ENCODE measurements at places on chromosomes 6 and 20. TPM values are rescaled to one million over a fixed set of nuclear protein-coding genes. Genes with fewer than 3 reads are reported as not detected.
A peak's percentile ranks its signal among the peaks of the same experiment; 100 is the strongest.

GRCh38 chr20:2311329-2311728, 15.5 kb downstream of the TGM3 start:
- no peaks in the 10 kb centered on the region for H3K4me1 ChIP-seq
- no peaks in the 10 kb centered on the region for H3K27me3 ChIP-seq
- no peak for DNase-seq
- H3K36me3 ChIP-seq, result no peaks in the 10 kb centered on the region

- no peaks in the 10 kb centered on the region for H3K36me3 ChIP-seq
- H3K4me1 ChIP-seq, result no peaks in the 10 kb centered on the region
- H3K27me3 ChIP-seq, result peaks cover 59% of the 10 kb centered on the region
- DNase-seq, result no peak
- no peak overlapping the region for H3K27ac ChIP-seq
Measured at GRCh38 chr20:9506964-9507369, 7.4 kb upstream of the LAMP5 start.

- H3K27me3 ChIP-seq, result no peaks in the 10 kb centered on the region
- H3K27ac ChIP-seq, result no peak overlapping the region
- peaks cover 4% of the 10 kb centered on the region for H3K4me1 ChIP-seq
- no peaks in the 10 kb centered on the region for H3K36me3 ChIP-seq
Measured at GRCh38 chr20:1420066-1420465, 27.2 kb upstream of the FKBP1A start.

DNA sequence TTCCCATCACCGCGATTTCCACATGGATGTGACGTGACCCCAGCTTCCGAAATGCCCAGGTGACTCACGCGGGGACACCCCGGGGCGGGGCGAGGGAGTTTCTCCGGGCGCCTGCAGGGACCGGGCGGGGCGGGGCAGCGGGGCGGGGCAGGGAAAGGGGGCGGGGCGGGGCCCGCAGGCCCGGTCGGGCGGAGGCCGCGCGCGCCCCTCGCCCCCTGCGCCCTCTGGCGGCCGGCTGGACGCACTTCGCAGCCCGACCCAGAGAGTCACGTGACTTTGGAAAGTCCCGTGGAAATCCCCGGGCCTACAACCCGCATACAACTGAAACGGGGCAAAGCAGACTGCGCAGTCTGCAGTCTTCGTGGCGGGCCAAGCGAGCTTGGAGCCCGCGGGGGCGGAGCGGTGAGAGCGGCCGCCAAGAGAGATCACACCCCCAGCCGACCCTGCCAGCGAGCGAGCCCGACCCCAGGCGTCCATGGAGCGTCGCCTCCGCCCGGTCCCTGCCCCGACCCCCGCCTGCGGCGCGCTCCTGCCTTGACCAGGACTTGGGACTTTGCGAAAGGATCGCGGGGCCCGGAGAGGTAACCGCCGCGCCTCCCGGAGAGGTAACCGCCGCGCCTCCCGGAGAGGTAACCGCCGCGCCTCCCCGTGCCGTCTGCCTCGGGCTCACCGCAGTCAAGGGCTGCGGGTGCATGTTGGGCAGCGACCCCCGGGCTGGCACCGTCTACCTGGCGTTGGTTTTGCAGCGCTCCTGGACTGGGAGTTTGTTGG, at the start of gene TNFAIP3:
TNFAIP3 (plus strand) TSS at position 346 of the 771 bp plus-strand sequence. CDS start 3,969 bp downstream, outside the sequence.
- peak within 1 kb of the TSS; percentile 88 for H3K4me3 ChIP-seq
- peak within 1 kb of the TSS; percentile 70 for H3K27ac ChIP-seq
- DNase-seq, result peak; percentile 95
- H3K4me1 ChIP-seq, result peaks cover 12% of the 10 kb centered on the region
- H3K27me3 ChIP-seq, result no peaks in the 10 kb centered on the region

RUNX2 gene
- total RNA-seq, result 3.1 TPM

Measured in IMR-90 (cell line).